ENCODE measurements at places on chromosomes 7 and 10.

DNA sequence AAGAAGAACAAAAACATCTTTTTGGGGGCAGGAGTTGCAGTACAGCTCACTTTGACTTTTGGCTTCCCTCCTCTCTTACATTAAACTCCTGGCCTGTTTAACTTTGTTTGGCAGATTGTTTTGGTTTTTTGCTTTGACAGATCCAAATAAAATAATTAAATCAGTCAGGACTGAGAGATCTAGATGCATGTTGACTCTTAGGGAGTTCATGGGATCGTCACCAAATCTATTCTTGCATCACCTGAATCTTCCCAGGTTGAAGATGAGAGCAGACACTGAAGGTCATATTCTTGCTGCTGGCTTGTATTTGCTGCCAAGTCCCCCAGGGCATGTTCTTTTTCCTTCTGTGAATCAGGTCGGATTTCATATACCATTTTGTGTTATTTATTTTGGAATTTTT, 759.4 kb downstream of the CNTNAP2 start:
- no peak for DNase-seq

GRCh38 chr10:88379575-88379974, 203.5 kb downstream of the RNLS start:
- DNase-seq = peak; percentile 13

DNA sequence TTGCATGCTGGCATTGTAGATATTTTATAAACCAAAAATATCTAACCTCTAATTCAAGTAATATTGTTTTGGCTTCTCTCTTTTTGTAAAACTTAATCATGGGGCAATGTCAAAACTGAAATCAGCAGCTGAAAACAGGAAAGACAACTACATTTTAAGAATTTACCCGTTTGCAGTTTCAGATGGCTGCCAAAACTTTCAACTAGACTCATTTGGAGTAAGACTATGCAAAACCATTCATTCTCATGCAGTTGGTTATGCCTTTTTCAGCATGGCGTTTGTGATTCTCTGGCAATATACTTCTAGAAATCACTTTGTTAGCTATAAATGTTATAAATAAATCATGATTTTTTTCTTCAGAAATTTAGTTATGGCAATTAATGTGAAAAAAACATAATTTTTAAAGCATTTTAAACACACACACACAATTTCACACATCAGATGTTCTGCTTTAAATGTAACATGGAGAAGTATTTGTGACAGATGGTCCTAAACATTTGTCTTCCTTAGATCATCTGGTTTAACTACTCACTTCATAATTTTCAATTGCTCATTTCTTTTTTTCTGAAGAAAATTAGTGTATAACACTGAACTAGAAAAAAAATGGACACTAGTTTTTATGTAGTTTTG, 116.4 kb downstream of the ITGB8 start:
- DNase-seq = no peak

DNA sequence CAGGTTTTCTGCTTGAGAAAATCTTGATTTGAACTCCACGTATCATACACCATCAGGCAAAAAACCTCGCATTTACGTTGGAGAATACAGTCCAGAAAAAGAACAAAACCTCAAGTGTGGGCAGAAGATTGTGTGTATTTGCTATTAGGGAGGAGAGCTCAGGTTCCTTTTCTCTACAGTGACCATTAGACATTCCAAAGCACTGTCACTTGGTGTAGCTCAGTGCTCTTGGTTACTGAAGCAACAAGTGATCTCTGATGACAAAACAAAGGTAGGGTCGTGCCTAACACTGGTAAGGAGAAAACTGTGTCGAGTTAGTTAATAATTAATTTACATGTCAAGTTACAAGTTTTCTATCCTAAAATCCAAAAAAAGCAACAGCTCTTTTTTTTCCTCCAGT, 72.6 kb downstream of the C1GALT1 start:
- DNase-seq = peak; percentile 54

DNA sequence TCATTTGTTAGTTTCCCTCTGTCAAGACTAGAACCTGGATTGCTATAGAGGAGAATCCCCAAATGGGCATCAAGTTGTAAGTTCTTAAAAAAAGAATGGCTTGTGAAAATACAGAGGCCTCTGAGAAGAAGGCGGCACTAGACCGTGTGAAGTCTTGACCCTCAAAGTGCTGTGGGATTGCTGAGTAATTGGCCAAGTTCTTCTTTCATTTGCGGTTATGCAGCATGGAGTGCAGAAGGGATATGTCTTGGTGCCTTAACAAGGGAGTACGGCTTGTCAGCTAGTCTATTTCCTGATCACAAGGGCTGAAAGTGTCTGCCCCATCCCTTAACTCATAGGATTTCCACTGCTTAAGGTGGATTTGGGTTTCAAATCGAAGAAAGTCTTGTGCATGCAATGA, 81.2 kb downstream of the MKX start:
- no peak for DNase-seq

GRCh38 chr10:117926491-117926890, 120.2 kb downstream of the RAB11FIP2 start:
- DNase-seq = no peak

DNA sequence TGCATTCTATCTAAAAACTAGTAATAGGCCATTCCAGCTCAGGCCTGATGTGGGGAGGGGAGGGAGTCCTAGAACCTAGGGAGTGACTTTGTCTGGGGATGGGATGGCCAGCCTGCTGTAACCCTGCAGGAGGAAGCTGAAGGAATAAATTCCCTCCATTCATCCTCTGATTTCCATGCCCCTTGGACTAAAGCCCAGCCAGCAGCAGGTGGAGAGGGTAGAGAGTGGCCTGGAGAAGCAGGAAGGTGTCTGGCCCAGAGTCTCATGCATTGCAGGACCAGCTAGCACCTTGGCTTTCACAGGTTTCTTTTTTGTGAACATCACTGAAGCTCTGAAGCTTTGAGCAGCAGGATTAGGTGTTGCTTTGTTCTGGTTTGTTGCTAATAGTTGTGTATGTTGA, 32.8 kb upstream of the CDH23 start:
- no peak for DNase-seq

GRCh38 chr7:141785706-141786552, 4.1 kb upstream of the TAS2R5 start:
- DNase-seq = peak; percentile 82

DNA sequence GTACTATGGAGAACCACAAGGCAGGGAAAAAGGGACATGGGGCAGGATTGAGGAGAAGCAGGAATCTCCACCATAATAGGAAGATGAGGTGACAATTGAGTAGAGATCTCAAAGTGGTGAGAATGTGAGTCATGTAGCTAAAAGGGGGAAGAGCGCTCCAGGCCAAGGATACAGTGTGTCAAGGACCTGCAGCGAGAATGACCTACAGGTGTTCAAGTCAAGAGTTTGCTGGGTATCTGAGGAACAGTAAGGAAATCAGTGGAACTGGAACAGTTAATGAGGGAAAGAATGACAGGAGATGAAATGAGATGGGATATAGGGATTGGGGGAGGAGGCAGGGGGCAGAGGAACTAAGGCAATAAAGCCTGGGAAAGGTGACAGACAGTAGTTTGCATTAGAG, 33.6 kb downstream of the SFR1 start:
- no peak for DNase-seq

DNA sequence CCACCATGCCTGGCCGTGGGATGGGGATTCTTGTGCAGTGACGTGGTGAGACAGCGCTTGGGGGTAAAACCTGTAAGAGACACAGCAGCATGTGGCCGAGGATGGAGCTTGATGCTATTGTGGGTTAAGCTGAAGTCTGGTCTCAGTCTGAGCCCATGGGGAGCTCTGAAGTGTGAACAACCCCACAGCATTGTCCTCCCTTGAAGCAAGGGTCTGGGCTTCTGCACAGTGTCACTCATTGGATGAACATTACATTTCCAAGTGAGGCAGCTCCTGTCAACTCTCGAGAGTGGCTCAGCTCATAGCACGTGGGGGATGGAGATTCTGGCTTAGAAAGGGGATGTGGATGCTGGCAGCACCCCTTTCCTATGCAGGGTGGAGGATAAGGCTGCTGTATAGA, 32.2 kb upstream of the ZNF438 start:
- no peak for DNase-seq

GRCh38 chr7:43313628-43314378, 201.4 kb downstream of the HECW1 start:
- DNase-seq = no peak

- no peak for DNase-seq
Measured at GRCh38 chr7:41769162-41769561, 66.3 kb upstream of the INHBA start.

DNA sequence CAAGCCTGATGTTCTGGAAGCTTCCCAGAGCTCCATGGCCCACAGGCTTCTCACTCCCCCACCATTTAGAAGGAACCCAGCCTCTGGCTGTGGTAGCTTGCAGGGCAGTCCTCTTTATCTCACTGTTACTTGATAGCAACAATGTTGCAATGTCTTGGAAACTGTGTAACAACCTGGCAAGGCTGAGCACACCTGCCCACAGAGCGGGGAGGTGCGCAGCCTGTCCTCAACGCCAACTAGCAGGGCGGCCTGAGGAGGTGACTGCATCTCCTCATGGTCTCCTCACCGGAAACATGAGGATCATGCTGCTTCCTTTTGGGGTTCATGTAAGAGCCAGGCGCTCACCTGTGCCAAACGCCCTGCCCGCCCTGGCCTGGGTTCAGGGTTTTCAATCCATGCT, 43.7 kb upstream of the INSIG1 start:
- no peak for DNase-seq

- no peak for DNase-seq
Measured at GRCh38 chr10:79230328-79230830, 116.9 kb upstream of the PPIF start.

DNA sequence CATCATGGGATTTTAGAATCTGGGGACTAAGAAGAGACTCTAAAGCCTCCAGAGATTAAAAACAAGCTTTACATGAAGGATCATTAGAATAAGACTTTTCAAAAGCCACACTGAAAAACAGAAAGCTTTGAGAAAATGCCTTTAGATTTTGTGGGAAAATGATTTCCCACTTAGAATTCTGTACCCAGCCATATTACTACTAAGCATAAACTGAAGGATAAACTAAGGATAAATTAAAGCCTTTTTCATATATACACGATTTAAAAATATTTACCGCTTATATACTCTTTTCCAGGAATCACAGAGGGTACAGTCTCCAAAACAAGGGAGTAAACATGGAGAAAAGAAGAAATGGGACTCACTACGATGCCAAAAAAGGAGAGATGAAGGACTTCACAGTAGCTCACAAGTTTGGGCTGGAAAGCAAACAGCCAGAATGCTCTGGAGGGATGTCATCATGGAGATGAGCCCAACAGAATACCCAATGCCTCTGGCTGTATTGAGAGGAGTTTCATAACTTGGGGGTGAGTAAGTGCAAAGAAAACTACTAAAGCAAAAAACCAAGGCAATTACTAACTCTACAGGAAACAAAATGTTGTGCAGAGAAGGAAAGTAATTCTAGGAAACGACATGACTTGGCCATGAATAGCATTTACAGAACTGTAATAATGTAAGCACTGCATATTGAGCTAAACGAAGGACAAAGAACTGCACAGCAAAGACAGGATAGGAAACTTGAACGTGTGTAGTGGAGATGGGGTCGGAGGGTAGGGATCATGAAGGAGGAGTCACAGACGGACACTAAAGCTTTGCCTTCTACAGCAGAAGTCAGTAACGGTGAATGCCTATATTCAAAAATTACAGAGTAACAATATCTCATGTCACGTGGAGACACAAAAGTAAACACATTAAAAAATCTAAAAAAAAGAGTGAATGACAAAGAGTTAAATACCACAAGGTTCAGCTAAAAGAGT, 61.4 kb upstream of the ASAH2 start:
- DNase-seq = no peak

DNA sequence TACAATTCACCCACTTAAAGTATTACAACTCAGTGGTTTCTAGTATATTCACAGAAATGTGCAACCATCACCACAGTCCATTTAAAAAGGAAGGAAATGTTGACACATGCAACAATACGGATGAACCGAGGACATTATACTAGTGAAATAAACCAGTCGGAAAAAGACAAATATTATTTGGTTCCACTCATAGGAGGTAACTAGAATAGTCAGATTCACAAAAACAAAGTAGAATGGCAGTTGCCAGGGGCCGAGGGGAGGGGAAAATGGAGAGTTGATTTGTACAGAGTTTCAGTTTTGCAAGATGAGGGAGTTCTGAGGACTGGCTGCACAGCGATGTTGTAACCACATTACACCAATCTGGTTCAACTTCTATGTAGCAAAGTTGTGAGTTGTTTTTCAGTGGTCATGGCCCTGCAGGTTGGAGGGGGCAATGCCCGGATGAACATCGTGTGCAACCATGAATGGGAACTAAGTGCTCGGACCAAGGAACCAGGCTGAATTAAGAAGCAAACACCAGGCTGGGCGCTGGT, 17.6 kb upstream of the TNPO3 start:
- DNase-seq = no peak

DNA sequence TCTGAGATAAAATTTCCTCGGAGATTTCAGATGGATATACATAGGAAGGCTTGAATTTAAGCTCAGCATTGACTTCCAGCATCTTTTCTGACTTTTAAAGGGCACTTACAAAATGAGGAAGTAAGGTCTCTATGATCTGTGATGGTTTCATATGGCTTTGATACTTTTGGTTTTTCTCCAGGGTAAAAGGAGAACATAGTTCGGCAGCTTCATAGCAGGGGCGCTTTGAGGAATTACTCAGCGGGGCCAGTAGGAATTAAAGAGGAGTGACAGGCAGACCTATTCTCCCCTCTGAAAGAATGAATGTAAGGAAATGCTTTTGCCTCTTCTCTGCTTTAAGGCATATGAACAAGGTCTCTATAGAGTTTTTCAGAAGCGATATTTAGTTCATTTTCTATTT, 80.0 kb upstream of the PCDH15 start:
- DNase-seq = no peak

- no peak for DNase-seq
Measured at GRCh38 chr10:22435650-22436049, 90.4 kb downstream of the SPAG6 start.

- no peak for DNase-seq
Measured at GRCh38 chr7:31683445-31684225, 3.4 kb upstream of the PPP1R17 start.

DNA sequence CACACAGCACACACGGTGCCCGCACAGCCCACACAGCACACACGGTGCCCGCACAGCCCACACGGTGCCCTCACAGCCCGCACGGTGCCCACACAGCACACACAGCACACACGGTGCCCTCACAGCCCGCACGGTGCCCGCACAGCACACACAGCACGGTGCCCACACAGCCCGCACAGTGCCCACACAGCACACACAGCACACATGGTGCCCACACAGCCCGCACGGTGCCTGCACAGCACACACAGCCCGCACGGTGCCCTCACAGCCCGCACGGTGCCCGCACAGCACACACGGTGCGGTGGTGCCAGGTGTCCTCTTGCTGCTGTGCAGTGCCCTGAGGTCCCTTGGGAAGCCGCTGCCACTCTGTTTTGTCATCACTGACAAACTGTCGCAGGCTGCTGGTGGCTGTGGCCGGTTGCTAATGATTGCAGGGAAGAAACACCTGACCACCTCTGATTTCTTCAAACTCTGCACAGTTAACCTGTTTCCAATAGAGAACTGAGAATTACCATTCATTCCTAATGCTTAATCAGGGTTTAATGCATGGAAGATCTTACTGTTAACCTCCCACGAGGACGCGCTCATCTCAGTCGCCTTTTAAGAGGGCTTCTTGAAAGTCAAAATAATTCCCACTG, 66.9 kb downstream of the GLRX3 start:
- no peak for DNase-seq
